NCI-H2081 (cell line): ENCODE measurements at places on chromosomes 7 and 10.

DNA sequence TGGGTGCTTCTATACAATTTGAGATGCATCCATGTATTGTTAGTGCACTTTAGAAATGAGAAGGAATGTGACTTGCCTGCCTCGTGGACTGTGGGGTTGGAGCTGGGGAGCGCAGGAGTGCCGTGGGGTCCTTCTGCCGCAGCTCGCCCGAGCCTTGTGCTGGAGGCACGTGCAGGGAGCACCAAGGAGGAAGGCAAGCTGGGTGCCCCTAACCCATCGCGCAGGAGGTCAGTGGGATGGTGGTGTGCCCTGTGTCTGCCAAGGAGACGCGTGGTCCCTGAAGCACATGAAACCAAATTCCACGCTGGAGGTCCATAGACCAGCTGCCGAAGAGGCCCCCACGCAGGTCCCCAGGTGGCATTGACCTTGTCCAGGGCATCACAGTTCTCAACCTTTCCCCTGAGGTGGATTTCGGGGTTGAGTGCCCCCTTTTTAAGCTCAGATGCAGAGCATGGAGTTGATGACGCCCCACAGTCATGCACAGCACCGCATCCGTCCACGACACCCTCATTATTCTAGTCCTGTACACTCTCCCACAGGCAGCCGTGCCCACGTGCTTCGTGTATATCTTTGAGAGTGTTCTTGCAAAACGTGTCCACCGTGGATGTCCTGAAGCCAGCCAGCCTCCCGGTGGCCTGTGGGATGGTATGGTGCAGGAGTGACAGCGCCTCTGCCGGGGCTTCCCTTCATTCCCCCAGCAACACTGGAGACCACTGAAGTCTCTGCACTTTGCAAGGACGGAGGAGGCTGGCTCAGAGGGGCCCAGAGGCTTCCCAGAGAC is 35.5 kb downstream of the FKBP6 start:
- DNase-seq, result no peak

DNA sequence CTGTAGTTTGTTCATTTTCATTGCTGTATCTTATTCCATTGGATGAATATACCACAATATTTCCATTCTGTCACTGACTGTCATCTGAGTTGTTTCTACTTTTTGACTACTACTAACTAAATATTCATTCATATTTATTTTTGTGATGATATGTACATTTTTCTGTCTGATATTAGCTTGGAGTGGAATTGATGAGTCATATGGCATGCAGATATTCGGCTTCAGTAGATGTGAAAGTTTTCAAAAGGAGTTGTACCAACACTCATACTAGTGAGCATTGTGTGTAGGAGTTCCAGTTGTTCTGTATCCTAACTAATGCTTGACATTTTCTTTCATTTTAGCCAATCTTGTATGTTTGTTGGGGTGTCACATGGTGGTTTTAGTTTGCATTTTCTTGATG is 7.7 kb downstream of the RUNDC3B start:
- no peak for DNase-seq

GRCh38 chr10:27068217-27068891 is 31.9 kb downstream of the ANKRD26 start:
- no peak for DNase-seq

GRCh38 chr7:138527746-138528223 is 67.7 kb downstream of the TRIM24 start:
- DNase-seq, result no peak

DNA sequence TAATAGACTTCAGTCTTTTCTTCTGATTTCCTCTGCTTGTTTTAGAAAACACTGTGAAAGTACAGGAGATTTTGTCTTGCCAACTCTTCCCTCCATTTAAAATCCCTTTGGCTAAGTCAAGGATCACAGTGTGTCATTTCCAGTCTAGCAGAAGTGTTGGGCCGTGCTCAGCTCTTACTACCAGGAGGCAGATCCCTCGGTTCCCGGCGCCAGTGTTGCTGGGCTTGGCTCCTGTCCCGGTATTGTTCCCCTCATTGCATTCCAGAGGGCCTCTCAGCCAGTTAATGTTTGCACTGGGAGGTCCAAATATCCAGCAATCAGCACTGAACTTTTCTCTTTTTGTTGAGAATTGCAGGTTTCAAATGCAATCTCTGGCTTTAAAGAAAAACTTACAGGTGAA is 612.1 kb upstream of the MGMT start:
- no peak for DNase-seq

DNA sequence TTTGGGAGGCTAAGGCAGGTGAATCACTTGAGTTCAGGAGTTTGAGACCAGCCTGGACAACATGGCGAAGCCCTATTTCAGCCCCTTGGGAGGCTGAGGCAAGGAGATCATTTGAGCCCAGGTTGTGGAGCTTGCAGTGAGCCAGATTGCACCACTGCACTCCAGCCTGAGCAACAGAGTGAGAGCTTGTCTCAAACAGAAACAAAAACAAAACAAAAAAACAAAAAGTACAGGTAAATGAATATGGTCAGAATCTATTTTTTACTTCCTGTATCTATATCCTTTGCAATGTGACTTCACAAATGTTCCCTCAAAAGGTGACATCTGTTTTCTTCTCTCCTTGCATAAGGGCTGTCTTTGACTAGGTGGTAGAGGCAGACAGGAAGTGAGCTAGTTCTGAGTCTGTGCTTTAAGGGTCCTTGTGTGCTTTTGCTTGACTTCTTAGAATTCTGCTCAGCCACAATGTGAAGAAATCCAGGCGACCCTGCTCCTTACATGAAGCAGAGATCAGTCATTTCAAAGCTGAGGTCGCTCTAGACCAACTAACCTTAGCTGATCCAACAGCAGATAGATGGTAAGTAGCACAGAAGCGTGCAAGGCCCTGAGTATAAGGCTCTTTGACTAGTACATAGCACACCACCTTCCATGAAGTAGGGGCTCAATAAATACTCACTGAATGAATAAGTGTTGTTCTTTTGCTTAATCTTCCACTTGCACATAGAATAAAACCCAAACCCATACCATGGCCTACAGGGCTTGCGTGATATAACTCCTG is 423.2 kb upstream of the PCDH15 start:
- no peak for DNase-seq

DNA sequence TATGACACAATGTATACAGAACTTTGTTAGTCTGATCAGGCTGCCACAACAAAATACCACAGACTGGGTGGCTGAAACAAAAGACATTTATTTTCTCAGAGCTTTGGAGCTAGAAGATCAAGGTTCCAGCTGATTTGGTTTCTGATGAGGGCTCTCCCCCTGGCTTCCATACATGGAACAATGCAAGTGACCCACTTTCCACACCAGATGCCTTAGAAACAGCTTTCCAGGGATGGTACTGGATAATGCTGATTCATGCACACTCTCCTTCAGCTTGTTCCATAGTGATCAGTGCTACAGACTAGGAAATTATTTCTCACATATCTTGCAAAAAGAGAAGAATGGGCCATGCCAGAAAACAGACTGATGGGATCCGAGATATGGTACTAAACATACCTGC is 1274.9 kb upstream of the SORCS1 start:
- no peak for DNase-seq

DNA sequence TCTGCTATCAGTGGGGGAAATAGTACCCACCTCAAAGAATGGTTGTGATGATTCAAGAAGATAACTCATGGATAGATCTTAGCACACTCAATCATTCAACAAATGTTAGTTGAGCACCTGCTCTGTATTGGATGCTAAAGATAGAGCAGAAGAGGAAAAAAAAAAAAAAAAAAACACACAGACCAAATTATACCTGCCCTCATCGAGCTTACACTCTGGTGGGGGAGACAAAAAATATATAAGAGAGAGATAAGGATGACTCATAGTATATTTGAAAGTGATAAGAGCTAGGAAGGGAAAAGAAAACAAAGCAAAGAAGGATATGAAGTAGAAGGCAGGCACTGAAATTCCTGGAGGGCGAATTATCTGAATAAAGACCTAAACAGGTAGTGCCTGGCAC is 258.5 kb downstream of the SFMBT2 start:
- no peak for DNase-seq

DNA sequence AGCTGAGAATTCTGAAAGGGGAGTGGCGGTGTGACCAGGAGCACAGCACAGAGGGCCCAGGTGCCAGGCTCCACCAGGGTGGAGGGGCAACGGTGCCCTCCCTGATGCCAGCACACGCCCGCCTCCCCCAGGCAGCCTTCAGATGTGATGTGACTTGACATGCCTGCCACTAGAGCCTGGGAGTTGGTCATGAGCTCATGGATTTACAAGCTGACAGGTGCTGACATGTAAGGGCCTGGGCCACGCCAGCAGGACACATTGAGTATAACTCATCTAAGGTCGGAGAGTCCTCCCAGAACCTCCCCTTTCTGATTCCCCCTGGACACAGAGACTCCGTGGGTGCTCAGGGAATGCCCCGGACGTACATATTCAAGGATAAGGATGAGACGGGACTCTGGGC is 74.2 kb downstream of the LSM5 start:
- no peak for DNase-seq

DNA sequence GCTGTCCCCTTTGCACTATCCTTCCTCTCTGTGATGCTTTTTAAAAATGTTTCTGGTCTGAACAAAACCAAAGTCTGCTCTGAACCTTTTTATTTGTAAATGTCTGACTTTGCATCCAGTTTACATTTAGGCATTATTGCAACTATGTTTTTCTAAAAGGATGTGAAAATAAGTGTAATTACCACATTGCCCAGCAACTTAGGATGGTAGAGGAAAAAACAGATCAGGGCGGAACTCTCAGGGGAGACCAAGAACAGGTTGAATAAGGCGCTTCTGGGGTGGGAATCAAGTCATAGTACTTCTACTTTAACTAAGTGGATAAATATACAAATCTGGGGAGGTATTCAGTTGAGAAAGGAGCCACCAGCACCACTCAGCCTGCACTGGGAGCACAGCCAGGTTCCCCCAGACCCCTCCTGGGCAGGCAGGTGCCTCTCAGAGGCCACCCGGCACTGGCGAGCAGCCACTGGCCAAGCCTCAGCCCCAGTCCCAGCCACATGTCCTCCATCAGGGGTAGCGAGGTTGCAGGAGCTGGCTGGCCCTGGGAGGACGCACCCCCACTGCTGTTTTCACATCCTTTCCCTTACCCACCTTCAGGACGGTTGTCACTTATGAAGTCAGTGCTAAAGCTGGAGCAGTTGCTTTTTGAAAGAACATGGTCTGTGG is 11.4 kb upstream of the CSGALNACT2 start:
- no peak for DNase-seq

DNA sequence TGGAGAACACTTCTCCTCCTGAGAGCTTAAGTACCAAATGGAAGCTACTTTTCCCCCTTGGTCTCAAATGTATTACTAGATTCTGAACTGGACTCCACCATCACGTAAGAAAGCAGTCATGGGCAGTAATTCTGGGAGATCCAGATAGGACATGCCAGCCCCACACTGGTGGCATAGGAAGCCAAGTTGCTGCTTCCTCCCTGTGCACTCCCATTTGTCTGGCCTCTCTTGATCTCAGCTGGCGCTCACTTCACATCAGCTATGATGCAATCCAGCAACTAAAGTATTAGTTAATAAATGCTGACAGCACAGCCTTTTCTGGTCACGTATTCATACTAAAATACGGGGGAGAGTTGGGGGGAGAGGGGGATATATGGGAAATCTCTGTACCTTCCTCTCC is 3.4 kb upstream of the IL6 start:
- no peak for DNase-seq

DNA sequence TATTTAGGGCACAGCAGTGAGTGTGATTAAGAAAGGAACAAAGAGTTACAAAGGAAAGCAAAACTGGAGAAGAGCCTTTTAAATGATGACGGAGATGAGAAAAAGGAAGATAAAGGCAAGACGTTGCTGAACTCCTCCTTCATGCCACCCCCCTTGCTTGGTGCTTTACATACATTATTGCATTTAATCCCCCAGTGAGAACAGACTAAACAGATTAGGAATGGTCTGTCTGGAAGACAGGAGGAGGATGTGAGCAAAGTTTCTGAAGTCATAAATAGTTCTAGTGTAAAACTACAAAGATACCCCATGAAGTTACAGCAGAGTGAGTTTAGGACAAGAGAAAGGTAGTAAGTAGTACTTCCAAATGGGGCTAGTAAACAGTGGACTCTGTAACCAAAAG is 113.5 kb downstream of the PLCE1 start:
- DNase-seq, result no peak

- no peak for DNase-seq
Measured at GRCh38 chr10:116158036-116158435, 115.0 kb downstream of the GFRA1 start.

DNA sequence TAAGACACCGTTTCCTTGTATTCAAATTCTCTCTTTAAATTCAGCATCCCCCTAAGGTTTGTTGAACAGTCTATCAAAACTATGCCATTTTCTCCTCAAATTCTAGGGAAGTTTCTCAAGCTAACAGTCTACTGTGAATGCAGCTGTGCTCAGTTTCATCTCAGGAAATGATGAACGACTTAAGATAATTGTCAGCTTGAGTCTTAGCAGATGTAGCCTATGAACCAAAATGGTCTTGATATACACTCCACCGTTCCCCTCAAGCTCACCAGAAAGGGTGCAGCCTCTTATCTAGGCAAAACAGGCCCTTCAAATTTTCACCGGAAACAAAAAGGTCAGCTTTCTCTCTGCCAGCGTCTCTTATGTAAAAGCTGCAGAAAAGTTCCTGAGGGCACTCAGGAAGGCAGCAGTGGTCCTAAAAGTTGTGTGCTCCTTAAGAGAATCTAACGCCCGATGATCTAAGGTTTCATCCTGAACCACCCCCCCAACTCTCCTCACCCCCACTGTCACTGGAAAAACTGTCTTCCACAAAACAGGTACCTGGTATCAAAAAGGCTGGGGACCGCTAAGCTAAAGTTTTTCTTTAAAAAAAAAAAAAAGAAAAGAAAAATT is 2.1 kb downstream of the DNAJC9 start:
- DNase-seq, result no peak
